Fibroblast of gingiva (primary cell): ENCODE measurements at places on chromosomes 7 and 10.

- DNase-seq = no peak
Measured at GRCh38 chr10:117741524-117741923, 199.0 kb downstream of the EMX2 start.

DNA sequence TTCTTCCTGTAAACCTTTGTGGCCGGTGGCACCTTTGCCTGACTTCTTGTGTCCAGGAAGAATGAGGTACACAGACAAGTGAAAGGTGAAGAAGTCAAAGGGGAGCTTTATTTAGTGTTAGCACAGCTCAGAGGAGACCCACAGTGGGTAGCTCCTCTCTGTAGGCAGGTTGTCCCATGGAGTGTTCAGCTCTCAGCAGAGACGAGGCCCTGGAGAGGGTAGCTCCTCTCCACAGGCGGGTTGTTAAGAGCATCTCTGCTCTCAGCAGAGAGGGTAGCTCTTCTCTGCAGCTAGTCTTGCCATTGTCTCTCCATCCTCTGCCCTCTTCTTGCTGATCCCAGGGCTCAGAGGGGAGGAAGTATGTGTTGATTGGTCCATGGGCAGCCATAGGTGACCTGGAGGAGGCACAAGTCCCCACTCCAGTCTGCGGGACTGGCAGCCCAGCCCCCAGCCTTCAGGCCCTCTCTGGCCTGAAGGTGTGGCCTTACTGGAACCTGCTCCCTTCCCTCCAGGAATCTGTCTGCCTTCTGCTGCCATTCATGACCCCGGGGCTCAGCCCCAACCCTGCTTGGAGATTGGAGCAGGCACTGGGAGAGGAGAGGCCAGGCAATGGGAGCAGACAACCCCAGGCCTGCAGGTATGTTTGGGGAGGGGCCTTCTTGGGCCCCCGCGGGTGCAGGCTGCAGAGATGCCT, 24.5 kb downstream of the HHEX start:
- no peak for DNase-seq

GRCh38 chr7:151110941-151111645, 24.8 kb downstream of the AGAP3 start:
- peak; percentile 55 for DNase-seq

- no peak for DNase-seq
Measured at GRCh38 chr10:110069502-110069982, 61.8 kb downstream of the ADD3 start.

GRCh38 chr10:28282336-28282735, 20.5 kb downstream of the MPP7 start:
- DNase-seq = no peak

DNA sequence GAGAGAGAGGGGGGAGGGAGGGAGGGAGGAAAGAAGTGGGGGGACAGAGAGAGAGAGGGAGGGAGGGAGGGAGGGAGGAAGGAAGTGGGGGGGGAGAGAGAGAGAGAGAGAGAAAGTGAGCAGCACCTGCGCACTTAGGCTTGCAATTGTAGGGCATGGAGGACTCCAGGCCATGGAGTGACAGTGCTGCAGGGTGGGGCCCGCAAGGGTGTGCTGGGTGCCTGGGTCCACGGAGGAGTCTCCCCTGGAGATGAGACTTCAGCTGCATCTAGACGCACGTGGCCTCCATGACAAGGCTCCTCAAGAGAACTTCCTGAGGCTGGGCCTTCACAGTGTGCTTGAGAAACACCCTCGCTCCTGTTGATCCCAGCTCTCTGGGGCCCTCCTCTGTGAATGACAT, 44.5 kb downstream of the CLRN3 start:
- DNase-seq = no peak

- DNase-seq = no peak
Measured at GRCh38 chr7:42457663-42458062, 220.7 kb upstream of the GLI3 start.

- no peak for DNase-seq
Measured at GRCh38 chr10:100575585-100576281, 40.0 kb downstream of the HIF1AN start.

DNA sequence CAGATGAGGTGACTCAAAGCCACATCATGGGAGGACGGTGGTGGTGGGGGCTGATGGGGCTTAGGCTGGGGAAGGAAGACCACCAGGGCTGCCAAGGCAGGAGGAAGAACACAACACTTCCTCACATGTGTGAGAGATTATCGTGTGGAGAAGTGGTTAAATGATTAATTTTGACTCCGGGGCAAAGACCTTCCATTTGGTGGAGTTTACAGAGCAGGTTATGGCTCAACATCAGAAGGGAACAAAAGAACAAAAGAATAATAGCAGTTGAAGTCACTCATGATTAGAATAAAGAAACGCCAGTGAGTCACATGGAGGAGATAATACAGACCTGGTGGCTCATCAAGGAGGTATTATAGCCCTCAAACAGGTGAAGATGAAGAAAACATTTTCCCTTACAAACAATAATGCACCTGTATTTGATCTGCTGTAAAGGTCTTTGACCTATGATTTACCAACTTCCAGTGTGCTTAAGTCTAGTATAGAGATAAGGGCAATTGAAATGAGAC, 170.1 kb downstream of the PKD1L1 start:
- DNase-seq = no peak

- no peak for DNase-seq
Measured at GRCh38 chr7:101163279-101164070, 1.9 kb downstream of the VGF start.

GRCh38 chr7:16840094-16840493, 35.3 kb upstream of the AGR2 start:
- no peak for DNase-seq

DNA sequence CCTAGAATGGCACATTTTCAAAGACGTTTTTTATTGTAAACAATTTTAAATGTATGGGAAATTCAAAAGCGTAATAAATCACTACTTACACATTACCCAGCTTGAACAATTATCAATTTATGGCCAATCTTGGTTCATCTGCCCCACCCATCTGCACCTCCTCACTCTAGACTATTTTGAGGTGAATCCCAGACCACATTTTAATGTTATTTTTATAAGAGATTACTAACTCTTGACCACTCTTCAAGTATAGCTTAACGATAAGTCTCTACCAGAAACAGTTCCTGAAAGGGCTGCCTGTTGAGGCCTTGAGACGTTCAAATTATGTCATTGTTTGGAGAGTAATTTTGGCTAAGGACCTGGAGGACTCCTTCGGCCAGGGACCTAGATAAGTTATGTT, 33.2 kb downstream of the ECHDC3 start:
- DNase-seq = no peak

- no peak for DNase-seq
Measured at GRCh38 chr7:82423446-82423845, 20.1 kb downstream of the CACNA2D1 start.
